Naive thymus-derived CD8-positive, alpha-beta T cell (primary cell): ENCODE measurements at places on chromosomes 1 and 21. TPM values are rescaled to one million over a fixed set of nuclear protein-coding genes. Genes with fewer than 3 reads are reported as not detected.

Gene PLA2G2C
- total RNA-seq = not detected

Gene FOXO6
- 0.19 TPM for total RNA-seq

Gene SMPDL3B
- total RNA-seq = not detected

Gene LRRC71
- total RNA-seq = not detected

Gene KMO
- 0.71 TPM for total RNA-seq
